ENCODE measurements at places on chromosomes 13 and 19.

GRCh38 chr13:112530861-112531260 lies 57.1 kb downstream of the TUBGCP3 start:
- no peak for DNase-seq

DNA sequence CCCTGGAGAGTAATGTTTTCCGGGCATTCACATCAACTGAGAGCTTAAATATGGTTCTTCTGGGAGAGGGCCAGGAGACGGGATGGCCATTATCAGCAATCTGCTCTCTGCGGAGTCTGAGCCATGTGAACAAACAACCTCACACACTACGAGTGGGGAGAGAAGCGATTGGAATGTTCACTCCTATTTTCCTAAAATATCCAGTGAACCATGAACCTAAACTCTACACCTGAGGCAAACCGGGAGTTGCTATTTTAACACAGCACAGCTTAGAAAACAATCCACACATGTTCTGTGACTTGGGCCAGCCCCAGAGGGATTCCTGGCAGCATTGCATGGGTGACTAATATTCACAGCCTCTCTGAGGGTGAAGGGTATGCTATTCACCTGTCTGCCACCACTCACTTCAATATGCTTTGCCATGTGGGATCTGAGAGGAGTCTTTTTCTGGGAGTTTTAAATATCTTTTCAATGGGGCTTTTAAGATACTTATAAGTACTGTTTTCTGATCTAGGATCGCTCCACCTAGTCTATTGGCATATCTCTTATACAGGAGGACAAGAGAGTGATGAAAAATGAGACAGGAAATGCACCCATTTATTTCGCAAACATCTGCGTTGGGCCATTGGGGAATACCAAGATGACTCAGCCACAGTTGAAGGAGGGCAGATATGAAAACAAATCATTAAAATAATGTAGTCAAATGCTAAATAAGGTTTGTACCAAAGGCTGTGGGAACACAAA lies 72.6 kb upstream of the SERP2 start:
- DNase-seq: peak; percentile 65

GRCh38 chr13:93824286-93824685 lies 597.7 kb downstream of the GPC6 start:
- no peak for DNase-seq

DNA sequence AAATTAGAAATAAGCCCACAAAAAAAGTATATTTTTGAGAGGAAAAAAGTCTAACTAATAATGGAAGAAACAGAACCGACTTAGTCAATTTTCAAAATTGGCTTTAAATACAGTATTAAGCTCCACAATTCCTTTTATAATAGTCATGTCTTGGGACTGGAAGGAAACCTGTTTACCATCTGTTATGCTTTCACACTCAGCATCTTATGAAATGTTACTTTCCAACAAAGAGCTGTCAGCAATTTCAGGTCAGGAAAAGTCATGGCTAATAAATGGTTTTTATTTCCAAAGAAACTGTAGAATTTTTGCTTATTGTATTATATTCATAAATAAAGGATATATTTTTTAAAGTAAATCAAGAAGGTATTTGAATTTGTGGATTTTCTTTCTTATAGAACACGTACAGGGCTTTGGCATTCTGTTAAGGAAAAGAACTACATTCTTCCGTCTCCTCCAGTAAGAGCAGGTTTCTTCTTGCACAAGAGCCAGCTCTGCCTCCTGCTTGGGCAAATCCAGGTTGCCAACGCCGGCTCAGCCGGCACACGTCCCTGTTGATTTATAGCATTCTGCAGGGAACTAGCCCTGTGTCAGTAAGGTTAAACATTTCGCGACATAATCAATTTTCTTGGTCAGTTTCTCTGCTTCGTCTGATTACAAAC lies 52.9 kb upstream of the GPR12 start:
- DNase-seq: no peak

DNA sequence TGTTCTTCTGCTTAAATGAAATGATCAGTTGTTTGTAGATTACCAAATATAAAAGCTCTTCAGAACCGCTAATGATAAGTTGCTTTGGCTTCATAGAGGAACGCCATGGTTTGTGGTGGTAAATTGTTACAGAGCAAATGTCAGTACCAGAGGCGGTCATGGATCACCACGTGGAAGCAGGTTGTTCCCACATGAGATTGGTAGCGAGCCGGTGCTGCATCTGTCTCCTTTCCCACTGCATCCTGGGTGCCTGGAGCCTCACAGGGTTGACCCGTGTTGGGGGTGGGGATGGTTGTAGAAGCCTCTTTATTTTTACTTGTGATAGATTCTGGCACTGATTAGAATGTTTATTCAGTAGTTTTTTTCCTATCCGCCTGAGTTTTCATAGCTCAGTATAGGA lies 14.7 kb downstream of the GARRE1 start:
- DNase-seq: no peak

- DNase-seq: no peak
Observed at GRCh38 chr19:46955813-46956371, 63.7 kb upstream of the NPAS1 start.

GRCh38 chr13:43388282-43389034 lies 365.1 kb downstream of the DNAJC15 start:
- DNase-seq: no peak

- DNase-seq: peak; percentile 84
Observed at GRCh38 chr13:67147342-67148133, 82.6 kb downstream of the PCDH9 start.

- DNase-seq: peak; percentile 85
Observed at GRCh38 chr19:15555759-15556633, 47.7 kb downstream of the CYP4F22 start.

- no peak for DNase-seq
Observed at GRCh38 chr19:40231544-40232424, 5.3 kb upstream of the CCNP start.

- DNase-seq: peak; percentile 76
Observed at GRCh38 chr13:29924482-29925350, 74.3 kb upstream of the UBL3 start.

DNA sequence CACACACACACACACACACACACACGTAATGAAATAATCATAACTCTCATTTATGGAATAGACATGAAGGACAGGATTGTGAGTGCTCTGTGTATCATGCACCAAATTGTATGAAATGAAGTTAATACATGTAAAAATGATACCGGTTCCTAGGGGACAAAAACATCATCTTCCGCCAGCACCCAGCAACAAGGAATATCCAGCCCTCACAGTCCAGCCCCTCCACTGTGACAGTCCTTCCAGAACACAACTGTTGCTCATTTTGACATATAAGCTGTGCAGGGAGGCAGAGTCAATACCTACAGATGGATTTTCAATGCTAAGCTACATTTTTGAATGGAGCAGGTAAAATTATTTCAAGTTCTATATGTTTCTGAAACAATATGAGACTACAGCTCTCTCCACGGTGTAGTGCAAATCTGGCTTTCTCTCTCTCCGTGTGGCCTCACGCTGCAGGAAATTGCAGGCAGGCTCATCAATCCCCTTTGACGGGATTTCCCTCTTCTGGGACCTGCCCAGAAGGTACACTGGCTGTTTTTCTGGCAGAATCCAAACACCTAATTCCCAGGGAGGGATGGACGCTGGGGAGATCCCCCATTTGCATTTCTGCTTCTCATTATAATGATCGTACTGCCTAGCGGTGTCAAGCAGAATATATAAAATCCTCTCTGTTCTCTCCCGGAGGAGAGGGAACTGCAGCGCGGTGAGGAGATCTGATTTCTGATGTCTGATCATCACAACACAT lies 494.0 kb downstream of the LIG4 start:
- no peak for DNase-seq

GRCh38 chr13:74678308-74678965 lies 544.2 kb upstream of the KLF12 start:
- DNase-seq: no peak

- DNase-seq: peak; percentile 34
Observed at GRCh38 chr13:76672420-76672819, 213.8 kb downstream of the KCTD12 start.

DNA sequence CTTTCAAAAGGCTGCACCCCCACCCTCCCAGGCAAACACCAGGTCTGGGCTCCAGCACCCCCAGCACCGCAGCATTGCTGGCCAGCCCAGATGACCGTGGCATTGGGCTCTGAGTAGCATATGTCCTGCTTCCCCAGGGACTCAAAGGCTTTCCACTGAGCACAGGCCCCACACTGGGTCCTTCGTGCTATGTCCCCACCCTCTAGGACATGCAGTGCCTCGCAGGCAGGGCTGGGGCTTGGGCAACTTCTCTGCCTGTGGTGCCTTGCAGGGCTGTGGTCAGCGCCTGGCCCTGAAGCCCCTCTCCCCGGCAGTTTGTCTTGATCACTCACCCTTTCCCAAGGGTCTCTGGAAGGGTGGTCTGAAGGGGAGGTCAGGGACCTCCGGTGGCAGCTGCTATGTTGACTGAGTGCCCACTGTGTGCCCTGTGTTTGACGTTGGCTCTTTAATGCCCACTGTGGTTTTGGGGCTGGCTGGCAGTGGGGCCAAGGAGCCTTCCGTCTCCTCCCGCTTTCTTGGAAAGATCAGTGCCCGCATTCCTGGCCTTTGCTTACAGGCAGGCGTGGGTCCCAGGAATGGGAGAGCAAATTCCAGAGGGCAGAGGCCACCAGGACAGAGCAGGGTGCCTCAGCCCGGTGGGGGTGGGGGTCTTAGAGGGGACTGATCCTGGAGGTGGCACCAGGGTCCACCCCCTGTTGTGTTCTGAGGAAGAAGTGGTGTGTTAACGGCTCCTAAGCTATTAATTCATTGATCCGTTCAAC lies 20.3 kb upstream of the CRTC1 start:
- DNase-seq: no peak

- no peak for DNase-seq
Observed at GRCh38 chr13:85655040-85655439, 144.2 kb downstream of the SLITRK6 start.

- DNase-seq: no peak
Observed at GRCh38 chr13:78198821-78199220, 280.2 kb upstream of the EDNRB start.

GRCh38 chr19:35099897-35100275 lies 15.7 kb upstream of the FXYD3 start:
- DNase-seq: no peak

DNA sequence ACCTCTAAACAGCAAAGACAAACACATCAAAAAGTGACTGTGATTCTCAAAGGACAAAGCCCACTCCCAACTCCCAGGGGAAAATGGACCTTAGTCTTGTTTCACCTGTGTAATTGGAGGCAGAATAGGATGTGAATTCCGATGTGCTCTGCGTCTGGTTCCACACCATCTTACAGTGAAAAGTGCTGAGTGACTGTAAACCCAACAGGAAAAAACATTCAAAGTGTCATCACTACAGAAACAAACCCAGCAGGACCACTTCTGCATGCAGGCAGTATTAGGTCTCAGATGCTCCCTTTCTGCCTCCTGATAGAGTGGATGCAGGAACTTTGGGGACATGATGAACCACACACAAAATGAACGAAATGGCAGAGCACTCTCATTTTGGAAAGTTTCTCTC lies 6.5 kb downstream of the UQCRFS1 start:
- no peak for DNase-seq

- DNase-seq: peak; percentile 78
Observed at GRCh38 chr13:82747958-82748357, 1134.3 kb downstream of the SLITRK1 start.

DNA sequence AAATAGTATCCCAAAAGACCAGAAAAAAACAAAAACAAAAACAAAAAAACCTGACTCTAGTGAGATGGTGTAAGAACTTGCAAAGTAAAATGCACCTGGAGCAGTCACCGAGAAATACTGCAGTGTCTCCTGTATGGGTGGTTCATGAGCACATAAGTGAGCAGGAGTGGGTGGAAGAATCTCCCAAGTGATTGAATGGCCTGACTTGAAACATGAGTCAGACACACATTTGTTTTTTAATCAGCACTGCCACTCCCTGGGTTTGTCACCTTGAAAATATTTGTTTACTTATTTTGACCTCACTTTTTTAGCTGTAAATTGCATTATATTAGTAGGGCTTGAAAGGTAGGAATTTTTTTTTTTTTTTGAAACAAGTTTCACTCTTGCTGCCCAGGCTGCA lies 2.0 kb downstream of the ZNF431 start:
- no peak for DNase-seq

GRCh38 chr19:43711751-43712355 lies 4.0 kb upstream of the IRGC start:
- no peak for DNase-seq

GRCh38 chr19:4087787-4088679 lies 21.3 kb upstream of the ZBTB7A start:
- DNase-seq: no peak

- DNase-seq: peak; percentile 70
Observed at GRCh38 chr19:27793128-27793643, 1419.8 kb downstream of the UQCRFS1 start.

DNA sequence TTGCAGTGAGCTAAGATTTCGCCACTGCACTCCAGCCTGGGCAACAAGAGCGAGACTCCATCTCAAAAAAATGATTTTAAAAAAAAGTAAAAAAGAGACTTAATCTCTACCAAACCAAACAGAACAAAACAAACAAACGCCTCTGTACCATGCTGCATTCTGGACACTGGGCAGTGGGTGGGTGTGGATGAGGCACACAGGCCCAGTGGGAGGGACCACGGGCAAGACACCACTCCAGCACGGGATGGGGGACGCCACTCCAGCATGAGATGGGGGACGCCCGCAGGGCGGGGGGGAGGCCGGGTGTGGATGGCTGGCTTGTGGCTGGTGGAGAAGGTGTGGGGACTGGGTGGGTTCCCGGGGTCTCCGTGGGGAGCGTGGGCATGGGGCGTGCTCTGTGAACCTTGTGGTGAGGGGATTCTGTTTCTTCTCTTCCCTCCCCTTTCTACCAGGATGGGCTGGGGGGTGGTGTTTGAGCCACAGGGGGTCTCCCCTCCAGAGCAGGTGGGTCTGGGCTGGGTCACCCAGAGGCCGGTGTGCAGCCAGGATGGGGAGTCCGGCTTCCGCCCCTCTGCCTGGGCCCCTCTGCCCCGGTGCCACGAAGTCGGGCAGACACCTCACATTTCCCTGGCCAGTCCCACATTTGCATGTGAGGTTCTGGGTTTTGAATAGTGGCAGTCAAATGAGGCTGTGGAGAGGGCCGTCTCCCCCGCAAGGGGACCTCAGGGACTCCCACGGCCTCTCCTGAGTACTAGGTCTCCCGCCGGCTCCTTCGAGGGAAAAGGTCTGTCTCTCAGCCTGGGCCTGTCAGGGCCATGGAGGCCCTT lies 23.9 kb upstream of the MATK start:
- DNase-seq: no peak

- no peak for DNase-seq
Observed at GRCh38 chr13:107518780-107519179, 696.6 kb downstream of the LIG4 start.

- DNase-seq: no peak
Observed at GRCh38 chr13:95968906-95969305, 84.3 kb downstream of the UGGT2 start.

DNA sequence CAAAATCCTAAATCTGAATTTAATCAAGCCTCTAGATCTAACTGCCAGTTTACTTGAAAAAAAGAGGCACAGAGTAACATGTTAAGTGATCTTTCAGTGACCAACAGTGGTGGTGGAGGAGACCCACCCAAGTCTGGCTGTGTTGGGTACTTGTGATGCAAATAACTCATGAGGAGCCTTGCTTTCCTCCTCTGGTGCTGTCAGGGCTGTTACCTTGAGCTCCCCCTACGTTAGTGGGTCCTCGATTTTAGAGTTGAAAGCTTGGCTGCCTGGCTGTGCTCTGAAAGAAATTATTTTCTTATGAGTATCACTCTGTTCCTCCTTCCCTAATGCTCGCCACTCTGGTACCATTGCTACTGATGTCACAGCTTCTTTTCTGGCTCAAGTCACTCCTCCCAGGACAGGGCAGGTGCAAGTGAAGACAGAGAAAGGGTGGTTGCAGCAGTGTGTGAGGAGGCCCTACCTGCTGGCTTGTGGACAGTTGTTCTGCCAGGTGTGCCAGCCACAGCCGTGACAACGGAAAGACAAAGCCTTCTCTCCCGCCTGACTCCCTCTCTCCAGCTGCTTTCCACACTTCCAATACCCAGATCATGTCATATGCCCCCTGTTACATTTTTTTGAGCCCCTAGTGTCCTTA lies 6.5 kb upstream of the SUPT20H start:
- no peak for DNase-seq

Measured in fibroblast of skin of right quadriceps (primary cell).